ENCODE measurements at places on chromosomes 6 and 20.

GRCh38 chr20:59018817-59019216 lies 412 bp upstream of the TUBB1 start:
- no peak for DNase-seq

DNA sequence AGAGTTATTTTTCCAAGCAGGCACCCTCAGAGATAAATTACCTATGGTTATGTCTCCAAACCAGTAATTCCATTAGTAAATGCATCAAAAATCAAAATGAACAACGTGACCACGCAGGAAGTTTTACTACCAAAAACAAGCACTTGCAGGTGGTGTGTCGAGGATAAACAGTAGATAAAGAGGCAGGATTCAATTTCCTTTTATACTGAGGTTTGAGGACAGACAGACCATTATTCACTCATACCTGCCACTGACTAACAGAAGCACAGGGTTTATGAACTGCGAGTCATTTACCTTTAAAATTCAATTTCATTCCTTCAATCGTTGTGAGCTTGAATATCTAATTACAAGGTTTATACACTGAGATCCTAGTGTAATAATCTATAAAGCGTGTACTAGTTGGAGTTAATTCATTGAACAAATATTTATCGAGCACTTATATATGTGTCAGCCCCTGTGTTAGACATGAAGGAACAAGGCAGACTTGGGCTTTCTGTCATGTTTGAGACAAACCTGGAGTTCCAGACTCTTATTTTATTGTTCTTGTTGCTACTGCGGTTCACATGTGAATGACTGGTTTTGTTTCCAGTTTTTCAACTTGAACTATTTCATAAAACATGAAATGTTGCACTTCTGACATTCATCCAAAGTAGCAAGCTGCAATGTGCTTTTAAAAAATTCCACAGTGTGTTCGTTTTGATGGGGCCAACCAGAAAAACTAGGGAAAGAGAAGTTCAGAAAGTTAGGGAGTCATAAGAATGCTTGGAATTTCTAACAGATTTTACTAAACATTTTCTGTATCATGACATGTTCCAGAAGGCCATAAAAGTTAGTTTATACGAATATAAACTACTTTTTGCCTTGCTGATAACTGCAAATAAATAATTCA lies 205.6 kb downstream of the UST start:
- DNase-seq, result no peak

DNA sequence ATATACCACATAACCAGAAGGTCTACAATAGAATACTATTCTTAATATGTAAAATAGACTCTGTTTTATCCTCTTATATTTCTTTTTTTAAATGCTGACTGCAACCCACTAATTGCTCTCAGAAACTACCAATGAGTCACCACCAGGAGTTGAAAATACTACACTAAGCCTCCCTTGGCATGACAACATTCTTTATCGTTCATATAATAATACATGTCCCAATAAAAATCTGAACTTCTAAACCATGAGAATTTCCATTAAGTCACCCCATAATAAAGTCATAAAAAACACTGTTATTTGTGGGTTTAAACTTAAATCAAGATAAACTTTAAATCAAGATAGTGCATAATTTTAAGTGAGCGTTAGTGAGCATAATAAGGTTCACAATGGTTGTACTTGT lies 4.2 kb downstream of the HACE1 start:
- no peak for DNase-seq

DNA sequence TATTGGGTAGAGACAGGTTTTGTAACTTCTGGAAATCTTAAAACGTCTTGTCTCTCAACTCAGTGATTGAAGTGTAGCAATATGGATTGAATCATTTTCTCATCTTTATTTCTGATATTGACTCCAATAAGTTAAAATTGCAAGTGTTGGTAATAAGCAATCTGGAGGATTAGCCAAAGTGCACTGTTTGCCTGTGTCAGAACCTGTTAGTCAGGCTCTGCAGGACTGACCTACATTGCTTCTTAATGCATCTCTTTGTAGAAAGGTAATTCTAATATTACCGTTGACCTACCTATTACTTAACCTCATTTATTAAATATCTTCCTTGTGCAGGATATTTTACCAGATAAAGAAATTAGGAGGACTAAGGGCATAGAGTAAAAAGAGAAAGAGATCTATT lies 484.0 kb upstream of the CITED2 start:
- DNase-seq, result no peak

DNA sequence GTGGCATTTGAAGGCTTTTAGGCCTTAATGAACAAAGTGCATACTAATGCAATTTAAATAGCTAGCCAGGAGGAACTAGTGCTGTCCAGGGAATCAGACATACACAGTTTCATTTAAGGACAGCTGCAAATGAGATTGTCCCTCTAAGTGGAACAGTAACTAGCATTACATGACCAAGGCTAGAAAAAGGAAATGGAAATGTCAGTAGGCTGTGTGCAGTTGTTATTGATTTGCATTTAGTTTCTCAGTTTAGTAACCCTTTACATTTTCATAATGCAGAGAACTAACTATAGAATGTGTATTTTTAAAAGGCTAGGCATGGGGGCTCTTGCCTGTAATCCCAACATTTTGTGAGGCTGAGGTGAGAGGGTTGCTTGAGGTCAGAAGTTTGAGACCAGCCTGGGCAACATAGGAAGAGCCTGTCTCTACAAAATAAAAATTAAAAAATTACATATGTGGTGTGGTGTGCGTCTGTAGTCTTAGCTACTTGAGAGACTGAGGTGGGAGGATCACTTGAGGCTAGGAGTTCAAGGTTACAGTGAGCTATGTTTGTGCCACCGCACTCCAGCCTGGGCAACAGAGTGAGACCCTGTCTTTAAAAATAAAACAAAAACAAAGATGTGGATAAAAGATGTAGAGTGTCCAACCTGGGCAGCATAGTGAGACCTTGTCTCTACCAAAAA lies 468.0 kb downstream of the UTRN start:
- DNase-seq, result no peak

GRCh38 chr20:45088247-45088646 lies 12.7 kb downstream of the KCNS1 start:
- no peak for DNase-seq

- DNase-seq, result no peak
Measured at GRCh38 chr6:88890394-88890793, 73.0 kb downstream of the RNGTT start.

DNA sequence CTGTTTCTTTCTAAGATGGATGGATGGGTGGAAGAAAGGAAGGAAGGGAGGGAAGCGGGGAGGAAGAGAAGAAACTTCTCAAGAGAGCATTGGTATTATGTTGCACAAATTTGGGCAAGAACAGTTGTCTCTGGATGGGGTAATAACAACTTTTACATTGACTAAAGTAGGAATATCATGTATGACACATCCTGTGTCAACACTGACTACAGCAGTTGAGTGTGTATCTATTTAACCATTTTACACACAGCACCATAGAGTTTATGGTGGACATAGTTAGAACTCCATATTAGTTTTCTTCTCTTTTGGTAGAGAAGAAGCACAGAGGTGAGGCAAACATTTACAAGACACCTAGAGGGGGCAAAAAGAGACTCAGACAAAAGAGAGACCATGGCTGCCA lies 44.2 kb upstream of the RNF146 start:
- no peak for DNase-seq

- DNase-seq, result no peak
Measured at GRCh38 chr20:59025511-59025910, 6.3 kb downstream of the TUBB1 start.

- DNase-seq, result no peak
Measured at GRCh38 chr6:53727748-53728147, 62.2 kb upstream of the KLHL31 start.

DNA sequence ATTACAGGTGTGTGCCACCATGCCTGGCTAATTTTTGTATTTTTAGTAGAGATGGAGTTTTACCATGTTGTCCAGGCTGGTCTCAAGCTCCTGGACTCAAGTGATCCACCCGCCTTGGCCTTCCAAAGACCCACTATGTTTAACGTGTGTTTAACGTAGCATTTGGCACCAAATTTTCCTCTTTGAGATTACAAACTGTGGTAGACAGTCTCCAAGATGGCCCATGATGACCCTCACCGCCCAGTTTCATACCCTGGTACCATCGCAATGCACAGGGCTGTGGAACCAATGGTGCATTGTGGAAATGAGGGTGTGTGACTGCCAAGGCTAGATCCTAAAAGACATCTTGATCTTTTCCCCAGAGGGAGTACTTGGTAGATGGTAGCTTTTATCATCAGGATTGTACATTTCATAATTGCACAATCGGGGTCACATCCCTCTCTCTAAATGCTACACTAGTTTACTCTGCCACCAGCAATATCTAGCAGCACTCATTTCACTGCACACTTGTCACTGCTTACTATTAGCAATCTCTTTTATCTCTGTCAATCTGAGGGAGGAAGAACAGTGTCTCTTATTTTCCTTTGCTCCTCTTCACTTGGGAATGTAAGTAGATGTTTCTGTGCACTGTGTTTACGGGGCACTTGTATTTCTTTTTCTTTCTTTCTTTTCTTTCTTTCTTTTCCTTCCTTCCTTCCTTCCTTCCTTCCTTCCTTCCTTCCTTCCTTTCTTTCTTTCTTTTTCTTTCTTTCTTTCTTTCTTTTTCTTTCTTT lies 96.9 kb downstream of the NOL4L start:
- DNase-seq, result no peak

- no peak for DNase-seq
Measured at GRCh38 chr20:14959506-14960475, 622.4 kb upstream of the FLRT3 start.

DNA sequence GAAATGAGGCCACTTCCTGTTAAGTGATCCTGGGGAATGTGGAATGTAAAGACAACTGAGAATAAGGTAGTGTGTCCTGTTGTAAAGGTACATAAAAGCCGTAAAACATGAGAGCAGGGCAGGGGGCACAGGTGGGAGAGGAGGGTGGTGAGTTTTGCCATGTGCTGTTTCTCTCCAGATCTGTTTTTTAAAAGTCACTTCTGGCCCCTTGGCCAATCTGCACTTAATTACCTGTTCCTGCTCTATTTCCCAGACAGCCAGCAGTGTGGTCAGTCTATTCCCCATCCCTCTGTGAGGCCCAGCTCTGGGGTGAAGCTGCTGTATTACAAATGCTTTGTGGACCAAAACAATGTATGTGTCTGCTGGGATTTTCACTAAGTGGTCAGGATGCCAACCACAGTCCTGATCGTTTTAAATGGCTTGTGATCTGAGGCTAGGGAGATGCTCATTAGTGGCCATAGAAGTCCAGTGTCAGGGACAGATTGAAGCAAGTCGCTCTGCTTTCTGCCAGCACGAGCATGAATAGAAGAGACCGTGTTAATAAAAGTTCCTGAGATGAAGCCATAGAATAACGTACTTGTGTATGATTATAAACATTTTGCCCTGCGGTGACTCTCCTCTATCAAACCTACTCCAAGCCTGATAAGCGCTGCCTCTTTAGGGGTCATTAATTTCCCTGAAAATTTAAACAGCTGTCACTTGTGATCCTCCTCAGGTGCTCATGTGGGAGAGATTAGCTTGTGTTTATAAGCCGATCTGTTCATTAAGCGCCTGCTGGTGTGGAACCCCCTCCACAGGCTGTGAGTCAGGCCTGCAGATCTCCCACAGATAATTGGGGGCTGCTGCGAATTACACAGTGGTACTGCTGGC lies 111.8 kb upstream of the CENPW start:
- no peak for DNase-seq

DNA sequence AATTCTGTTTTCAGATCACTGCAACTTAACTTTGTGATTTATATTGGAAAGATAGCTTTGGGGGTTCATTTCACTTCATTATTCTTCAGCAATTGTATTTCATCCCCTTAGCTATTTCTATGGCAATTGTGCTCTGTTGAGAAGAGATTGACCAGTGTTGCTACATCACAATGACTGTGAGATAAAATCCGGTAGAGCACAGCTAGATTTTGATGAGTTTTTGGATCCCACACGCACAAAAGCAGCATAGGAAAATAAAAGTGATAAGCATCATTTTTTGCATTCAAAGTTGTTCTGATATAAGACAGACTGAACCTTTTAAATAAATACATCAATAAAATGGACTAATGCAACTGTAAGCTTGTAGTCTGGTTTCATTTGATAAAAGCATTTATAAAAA lies 734.8 kb downstream of the KIF16B start:
- DNase-seq, result no peak

DNA sequence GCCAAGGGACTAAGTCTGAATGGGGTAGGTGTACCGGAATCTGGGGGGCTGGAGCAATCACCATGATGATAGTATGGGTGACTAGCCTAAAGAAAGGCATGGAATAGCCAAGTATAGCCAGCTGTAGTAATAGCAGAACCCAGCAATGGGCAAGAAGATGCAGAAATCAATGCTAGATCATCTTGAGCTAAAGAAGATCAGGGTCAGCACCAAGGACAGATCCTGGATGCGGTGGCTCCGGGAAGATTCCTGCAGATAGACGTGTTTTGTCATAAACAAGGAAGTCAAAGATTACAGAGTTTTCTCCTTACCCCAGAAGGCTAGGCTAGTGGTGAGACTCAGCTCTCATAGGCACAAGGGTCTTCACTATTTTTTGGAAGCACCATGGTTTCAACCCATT lies 561.6 kb upstream of the CHD6 start:
- no peak for DNase-seq

DNA sequence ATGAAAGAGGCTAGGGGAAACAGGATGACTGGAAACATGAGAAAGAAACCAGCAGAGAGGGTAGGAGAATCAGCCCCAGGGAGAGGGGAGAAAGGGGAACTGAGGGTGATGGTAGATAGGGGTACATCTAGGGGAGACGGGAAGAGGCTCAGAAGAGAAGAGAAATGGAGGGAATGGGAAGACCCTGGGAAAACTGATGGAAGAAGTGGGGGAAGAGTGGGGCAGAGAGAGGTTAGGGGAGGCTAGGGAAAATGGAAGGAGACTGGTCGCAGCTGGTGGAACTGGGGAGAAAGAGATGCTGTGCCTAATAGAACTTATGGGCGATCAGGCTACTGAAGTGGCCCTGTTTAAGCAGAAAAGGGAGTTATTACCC lies 548 bp downstream of the PROCR start:
- no peak for DNase-seq

DNA sequence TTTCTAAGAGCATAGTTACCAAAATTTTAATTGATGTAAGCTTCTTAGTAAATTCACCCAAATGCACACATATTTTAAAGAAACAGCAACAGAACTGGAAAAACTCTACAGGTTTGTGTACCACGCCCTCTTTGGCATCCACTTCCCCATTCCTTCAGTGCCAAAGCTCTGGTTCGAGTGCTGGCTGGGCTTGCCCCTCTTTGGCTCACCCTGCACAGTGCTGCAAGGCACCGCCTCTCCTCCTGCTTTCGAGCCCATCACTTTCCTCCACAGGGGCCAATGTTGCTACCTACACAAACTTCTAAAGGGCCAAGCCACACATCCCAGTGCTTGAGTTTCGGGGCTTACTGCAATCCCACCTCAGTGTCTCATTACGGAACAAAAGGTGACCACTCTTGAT lies 9.6 kb downstream of the LRP11 start:
- DNase-seq, result no peak

GRCh38 chr6:82348130-82348529 lies 15.5 kb upstream of the TPBG start:
- no peak for DNase-seq

Measured in nucleus accumbens (tissue), 56 donors.